ENCODE measurements at places on chromosomes 2 and 18.
A peak's percentile ranks its signal among the peaks of the same experiment; 100 is the strongest.

- peak; percentile 48 for DNase-seq
Observed at GRCh38 chr2:32719933-32720716, 92.3 kb downstream of the TTC27 start.

- no peak for DNase-seq
Observed at GRCh38 chr2:112085916-112086669, 31.0 kb downstream of the TMEM87B start.

- DNase-seq, result no peak
Observed at GRCh38 chr2:29443627-29444026, 328.4 kb downstream of the CLIP4 start.

DNA sequence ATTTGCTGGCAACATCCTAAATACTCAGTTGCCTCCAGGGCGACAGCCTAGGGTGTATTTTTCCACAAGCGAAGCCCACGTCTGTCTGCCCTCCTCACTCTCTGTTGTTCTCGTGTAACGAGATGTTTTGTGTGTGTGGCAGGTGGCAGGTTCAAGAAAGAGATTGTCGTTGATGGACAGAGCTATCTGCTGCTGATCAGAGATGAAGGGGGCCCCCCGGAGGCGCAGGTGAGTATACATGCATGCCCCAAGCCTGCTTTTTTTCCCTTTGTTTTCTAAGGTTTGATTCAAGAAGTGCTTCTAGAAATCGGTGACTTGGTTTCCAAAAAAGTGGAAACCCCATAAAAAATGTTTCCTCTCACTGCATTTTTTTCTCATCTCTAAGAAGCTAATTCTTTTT, 247.0 kb downstream of the AGAP1 start:
- no peak for DNase-seq

DNA sequence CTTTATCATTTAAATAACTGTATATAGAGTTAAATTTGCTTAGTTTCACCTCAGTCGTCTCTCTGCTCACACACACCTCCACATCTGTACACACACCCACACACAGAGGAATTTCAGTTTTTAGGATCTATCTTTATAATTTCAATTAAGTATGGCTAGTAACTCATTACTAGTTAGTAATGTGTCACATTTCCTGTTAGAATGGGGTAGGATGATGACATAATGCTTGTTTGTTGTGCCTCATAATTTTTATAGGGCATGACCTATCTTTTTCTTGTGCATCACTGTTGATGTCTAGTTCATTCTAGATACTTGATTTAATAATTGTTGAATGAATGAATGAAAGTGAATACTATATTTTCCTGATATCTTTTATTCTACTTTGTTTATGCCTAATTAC, 108.6 kb downstream of the AGPS start:
- DNase-seq, result peak; percentile 2

DNA sequence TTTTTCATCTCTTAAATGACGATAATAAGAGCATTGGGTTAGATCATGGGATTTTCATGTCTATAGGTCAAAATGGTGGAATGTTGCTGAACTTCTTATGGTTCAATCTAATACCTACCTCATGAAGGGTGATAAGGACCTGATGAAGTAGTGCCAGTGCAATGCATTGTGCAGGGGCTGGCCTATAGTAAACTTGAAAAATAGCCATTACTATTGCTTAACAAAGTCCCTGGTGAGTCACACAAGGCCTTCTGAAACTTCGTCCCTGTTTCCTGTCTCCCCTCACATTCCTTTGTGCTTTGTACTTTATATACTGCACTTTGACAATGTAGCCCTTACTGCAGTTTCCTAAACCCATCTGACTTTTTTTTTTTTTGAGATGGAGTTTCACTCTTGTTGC, 515.9 kb downstream of the SLC4A3 start:
- no peak for DNase-seq

DNA sequence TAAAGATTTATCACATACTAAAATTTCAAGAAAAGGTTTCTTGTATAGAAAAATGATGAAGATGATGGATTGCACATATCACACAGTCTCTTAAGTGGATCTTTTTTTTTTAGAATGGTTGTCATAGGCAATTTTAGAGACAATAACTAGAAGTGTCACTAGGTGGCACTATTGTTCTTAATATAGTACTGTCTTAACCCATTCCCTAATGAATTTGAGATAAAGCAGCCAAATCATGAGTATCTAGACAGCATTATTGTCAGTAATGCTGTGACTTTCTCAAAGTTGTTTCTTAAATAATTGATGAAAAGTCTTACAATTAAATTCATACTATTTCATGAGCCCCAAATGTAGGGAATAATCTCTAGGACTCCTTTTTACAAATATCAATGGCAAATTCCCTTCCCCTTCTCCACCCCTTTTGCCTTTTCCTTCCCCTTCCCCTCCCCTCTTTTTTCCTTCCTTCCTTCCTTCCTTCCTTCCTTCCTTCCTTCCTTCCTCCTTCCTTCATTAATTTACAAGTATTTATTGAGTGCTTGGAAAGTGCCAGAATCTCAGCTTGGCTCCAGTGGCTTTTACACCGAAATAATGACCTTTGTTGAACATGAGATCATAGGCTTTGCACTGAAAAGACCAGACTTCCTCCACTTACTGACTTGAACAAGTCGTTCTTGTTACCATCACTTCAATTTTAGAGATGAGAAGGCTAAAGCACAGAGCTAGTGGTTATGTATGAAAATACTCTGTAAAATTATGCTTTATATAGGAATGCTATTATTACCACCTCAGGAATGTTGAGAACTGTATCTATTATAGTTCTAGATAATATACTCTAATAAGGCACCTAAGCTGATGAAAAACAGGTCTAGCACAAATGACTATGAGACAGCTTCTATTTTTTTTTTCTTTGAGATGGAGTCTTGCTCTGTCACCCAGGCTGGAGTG, 19.8 kb downstream of the MYL12B start:
- peak; percentile 85 for DNase-seq

GRCh38 chr2:158488442-158489216, 31.9 kb downstream of the PKP4 start:
- DNase-seq, result no peak

GRCh38 chr2:9914384-9915065, 37.0 kb upstream of the GRHL1 start:
- peak; percentile 82 for DNase-seq

DNA sequence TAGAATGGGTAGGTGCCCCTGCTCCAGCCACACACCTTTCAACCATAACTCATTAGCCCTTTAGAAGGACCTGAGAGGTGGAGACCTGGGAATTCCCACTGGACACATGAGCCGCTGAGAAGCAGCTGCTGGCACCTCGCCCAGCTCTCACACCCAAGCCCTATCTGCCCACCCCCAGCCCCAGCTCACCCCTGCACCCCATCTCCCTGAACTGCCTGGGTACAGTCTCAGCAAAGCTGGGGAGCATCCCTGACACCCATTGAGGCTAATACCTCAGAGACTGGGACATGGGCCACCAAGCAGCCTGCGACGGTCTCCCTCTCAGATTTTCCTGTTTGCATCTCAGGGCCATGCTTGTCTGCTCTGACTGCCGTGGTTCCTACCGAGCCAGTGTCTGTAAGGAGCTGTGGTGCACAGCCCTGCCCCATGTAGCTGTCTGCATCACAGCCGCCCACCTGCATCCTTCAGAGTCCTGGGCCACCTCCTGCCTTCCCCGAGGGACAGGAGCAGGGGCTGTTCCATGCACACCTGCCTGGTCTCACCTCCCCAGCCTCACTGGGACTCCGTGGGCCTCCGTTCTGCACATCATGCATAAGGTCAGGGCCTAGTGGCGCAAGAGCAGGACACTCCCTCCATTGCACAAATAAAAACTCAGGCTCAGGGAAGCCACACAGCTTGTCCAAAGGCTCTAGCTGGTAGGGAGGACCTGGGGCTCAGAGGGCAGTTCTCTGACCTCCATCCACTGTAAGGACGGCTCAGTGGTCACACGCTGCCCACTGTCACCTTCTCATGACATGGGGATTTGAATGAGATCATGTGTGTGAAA, 90.0 kb downstream of the SEPTIN10 start:
- DNase-seq, result no peak

DNA sequence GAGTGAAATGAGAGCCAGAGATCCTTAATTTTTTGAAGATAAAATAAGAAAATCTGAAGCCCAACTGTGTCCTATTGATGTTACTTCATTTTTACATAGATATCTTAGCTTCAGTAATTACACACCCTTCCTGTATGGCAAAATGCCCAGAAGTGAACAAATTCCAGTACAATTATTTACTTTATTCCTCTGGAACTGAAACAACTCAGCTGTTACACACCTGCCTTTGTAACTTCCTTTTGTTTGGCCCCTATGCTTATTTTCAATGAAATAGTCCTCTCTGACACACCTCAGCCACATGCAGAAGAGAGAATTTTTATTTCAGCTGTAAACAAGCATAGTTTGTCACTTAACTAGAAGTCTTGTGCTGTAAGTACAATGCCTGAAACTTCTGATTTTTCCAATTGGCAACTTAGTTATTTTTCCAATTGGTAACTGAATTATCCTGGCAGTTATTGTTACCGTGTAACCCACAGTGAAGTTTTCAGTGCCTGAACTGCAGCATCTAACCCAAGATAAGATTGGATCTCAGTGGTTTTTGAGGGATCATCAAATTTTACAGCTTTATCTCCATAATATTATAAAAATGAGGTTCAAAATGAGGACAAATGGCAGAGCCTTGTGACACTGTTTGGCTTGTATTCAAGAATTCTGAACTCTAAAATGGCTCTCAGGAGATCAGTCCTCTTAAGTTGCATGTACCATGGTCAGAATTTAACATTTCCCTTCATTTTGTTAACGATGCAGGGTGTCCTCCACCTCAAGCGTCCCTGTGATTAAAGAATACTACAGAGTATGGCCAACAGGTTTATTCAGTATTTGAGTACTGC, 82.6 kb downstream of the PKP4 start:
- peak; percentile 87 for DNase-seq

- DNase-seq, result no peak
Observed at GRCh38 chr2:52597346-52597745, 1170.3 kb upstream of the CHAC2 start.

DNA sequence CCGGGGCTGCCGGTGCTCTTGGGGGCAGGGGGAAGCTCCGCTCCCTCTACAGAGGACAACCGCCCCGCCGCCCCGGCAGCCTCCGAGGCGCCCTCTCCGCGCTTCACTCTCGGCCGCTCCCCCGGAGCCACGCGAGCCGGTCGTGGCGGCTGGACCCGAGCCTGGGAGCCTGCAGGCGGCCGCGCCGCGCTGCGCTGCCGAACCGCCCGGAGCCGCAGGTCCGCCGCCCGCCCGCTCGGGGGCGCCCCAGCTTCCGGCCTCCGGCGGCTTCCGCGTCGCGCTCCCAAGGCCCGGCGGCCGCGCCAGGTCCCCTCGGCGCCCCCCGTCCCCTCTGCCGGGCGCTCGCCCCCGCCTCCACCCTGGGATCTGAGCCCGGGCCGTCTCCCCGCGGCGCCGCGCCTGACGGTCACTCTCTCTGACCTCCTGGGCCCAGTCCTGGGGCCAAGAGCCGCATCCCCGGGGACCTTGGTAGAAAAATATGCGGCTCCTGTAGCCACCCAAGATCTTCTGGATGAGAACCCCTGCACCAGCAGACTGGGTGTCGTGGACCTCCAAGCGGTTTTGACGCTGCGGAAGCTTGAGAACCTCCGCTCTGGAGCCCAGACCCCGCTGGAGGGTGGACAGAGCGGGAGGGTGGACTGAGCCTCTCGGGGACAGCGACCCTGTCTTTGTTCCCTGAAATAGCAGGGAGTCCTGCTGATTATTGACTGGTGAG, 44.3 kb downstream of the SERTAD2 start:
- peak; percentile 62 for DNase-seq

DNA sequence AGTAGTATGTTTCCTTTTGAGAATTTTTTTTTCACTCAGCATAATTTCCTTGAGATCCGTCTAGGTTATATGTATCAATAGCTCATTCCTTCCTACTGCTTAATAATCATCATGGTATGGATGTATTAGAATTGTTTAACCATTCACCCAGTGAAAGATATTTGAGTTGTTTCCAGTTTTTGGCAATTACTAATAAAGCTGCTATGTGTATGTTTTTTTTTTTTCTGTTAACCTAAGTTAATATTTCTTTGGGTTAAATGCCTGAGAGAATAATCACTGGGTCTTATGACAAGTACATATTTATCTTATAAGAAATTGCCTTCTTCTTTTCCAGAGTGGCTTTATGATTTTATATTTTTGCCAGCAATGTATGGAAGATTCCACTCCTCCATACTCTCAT, 96.4 kb upstream of the ST6GAL2 start:
- no peak for DNase-seq

- no peak for DNase-seq
Observed at GRCh38 chr2:140650825-140651224, 1480.0 kb downstream of the LRP1B start.

Data from dermis microvascular lymphatic vessel endothelial cell (primary cell).